ENCODE measurements at places on chromosomes 13 and 19.
A peak's percentile ranks its signal among the peaks of the same experiment; 100 is the strongest.

DNA sequence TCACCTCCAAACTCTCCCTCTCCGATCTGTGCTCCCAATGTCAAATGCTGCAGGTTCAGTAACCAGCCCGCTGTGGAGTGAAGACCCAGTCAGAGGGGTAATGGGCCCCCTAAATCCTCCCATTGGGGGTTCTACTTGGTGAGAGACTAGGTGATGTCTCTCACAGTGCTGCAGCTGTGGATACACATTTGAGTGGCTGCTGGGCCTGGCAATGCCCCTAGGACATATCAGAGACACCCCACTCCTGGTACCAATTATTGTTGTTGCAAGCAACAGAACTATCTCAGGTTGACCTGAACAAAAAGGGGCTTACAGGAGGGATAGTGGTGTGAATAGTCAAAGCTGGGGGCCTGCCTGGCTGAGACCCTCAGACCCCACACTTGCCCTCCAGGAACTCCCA is 4.6 kb downstream of the MATK start:
- peak; percentile 8 for DNase-seq

DNA sequence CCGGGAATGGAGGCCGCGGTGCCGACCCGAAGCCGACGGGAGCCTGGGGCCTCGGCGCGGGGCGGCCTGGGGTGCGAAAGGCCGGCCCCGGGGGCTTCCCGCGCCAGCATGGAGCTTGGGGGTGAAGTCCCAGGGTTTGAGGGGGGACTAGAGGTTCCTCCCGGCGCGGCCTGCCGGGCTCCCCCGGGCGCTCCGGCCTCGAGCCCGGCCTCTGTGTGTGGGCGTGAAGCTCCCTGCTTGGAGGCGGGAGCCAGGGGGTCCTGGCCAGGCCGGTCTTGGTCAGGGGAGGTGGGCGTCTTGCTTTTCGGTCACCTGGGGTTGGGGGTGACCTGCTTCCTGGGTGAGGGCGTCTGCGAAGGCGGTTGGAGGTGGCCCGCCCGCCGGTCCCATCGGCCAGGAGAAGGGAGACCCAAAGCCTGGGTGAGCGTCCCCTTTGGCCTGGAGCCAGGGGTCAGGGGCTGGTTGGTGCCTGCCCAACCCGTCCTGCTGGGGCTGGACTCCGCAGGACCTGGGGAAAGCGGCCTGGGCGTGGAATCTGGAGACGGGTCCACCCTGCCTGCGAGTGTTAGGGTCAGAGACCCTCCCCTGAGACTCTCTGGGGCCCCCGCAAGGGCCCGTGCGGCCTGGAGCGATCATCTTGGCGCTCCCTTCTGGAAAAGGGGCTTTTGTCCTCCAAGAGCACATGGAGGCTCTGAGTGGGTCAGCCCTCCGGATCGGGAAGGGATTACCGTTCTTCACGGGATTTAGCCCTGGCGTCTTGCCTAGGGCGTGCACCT is 535 bp downstream of the BSG start:
- peak; percentile 98 for DNase-seq

- DNase-seq = no peak
Measured at GRCh38 chr19:21569494-21569865, 64.1 kb downstream of the ZNF429 start.

GRCh38 chr13:106417467-106418110 is 117.9 kb downstream of the EFNB2 start:
- peak; percentile 36 for DNase-seq

DNA sequence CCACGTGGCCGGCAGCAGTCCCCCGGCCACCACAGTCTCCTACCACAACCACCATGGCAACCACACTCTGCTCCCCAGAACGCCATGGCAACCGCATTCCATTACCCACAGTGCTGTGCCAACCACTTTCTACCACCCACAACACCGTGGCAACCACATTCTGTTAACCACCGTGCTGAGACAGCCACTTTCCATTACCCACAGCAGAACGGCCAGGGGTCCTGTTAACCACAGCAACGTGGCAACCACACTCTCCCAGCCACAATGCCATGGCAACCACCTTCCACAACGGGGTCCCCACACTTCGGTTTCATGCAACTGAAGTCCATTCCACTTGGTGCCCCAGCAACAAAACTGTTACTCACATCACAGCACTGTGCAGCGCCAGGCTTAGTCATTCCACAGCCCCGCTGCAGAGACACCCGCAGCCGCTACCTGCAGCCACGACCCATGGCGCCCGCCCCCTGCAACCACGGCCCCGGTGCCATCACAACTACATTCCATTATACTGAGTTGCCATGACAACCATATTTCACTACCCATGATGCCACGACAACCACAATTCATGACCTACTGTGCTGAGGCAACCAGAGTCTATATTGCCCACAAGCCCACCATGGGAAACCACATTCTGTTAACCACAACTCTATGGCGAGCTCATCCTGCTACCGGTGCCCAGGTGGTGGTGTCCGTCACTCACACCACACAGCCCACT is 10.0 kb downstream of the DPF1 start:
- peak; percentile 99 for DNase-seq

Data from osteoblast (primary cell).